Left renal cortex interstitium (tissue), 4 donors: ENCODE measurements at places on chromosomes 4 and X.

DNA sequence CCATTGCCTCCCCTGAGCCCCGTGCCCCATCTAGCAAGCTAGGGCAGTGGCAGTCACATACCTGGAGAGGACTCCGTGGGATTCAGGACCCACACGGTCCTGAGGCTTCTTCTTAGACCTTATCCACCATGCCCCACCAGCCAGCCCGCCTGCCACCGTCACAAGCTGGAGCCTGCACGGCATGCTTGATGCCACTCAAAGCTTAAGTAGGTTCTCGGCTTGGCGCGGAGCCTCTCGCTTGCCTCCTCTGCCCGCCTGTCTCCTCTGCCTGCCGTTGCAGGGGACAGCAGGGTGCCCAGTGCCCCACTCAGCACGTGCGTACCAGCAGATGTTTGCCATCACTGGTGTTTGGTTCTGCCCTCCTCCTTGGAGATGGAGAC, 14.1 kb downstream of the PSAPL1 start:
- no peak for DNase-seq

- no peak for DNase-seq
These were observed 60.9 kb upstream of the TRPC3 start for GRCh38 chr4:122012735-122013134.

- DNase-seq, result no peak
These were observed 215.1 kb upstream of the CPEB2 start for GRCh38 chr4:14787221-14787620.

DNA sequence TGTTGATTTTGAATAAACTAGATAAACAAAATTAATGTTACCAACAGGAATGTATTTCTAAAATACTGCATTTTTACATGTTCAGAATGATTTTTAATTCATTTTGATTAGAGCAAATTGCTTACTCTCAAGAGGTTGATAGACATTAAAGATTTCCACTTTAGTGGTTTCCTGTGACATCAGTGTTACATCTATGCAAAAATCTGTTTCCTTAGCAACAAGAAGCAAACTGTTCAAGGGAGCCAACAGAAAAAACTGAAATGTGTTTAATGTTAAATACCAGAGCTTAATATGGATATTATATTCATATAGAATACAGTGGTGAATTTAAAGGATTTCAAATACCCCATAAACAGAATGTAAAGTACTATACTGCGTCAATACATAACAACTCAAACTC, 277.8 kb downstream of the GABRG1 start:
- DNase-seq, result no peak

- DNase-seq, result no peak
These were observed 16.5 kb downstream of the TMPRSS11E start for GRCh38 chr4:68463796-68464195.

DNA sequence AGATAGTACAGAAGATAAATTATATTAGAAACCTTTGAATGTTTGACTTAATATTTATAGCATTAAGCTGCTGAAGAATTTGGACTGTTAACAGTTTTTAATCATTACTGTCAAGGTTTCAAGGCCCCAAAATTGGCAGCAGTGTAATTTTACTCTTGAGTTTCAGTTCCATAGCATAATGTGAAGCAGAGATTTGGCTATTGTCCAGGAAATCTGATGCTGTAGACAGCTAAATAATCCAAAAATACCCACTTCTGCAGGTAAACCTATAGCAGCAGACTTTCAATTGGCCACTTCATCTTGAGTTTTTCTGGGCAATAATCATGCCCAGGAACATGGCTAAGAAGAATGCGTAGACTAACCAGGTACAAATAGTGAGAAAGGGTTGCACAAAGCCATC, 85.0 kb downstream of the RCHY1 start:
- no peak for DNase-seq
